Activated naive CD8-positive, alpha-beta T cell treated with anti-CD3 and anti-CD28 coated beads, Interleukin-2, amount 50 U/mL, for 16 hours (primary cell): ENCODE measurements at places on chromosomes 1 and 21.

DNA sequence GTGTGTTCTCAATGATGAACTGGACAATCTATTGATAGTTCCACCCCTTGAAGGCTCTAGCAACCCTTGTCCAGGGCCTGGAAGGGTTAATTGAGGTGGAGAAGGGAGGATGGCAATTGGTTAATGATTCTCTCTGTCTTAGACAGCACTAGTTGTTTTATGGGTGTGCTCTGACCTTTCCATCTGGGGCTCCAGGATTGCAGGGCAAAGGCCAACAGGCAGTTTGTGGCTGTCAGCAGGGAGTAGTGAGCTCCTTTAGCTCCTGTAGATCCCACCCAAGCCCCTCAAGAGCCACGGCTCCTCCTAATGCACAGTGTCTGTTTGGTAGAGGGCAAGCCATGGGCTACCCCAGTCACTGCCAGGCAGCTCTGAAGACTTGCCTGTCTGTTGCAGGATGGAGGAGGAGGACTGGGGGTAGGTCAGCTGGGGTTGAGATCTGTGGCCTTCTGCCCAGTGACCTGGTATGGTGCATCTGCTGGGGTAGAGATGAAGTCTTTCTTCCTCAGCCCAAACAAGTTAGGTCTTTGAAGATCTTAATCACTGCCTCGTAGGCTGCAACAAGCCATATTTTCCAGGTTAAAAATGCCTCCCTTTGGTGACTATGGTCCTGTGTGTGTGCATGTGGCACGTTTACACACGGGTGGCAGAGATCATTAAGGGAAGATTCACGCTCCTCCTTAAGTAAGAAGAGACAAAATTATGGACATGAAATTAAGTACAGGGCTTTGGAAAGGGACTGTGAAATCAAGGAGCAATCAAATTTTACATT lies 7.7 kb downstream of the MROH7 start:
- no peak for DNase-seq

DNA sequence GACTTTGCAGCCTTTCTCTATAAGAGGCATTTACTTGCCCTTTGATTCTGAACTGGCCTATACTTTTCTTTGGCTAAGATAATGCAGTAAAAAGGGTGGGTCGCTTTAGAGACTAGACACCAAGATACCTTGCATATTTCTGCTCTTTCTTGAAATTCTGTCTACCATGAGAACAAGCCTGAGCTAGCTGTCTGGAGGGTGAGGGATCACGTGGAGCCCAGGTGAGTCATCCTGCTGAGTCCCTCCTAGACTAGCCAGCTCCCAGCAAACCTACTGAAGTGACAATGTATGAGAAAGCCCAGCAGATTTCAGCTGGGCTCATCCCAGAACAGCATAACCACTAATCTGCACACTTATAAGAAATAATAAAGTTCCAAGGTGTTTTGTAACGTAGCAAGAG lies 408.0 kb upstream of the KAZN start:
- DNase-seq = no peak

DNA sequence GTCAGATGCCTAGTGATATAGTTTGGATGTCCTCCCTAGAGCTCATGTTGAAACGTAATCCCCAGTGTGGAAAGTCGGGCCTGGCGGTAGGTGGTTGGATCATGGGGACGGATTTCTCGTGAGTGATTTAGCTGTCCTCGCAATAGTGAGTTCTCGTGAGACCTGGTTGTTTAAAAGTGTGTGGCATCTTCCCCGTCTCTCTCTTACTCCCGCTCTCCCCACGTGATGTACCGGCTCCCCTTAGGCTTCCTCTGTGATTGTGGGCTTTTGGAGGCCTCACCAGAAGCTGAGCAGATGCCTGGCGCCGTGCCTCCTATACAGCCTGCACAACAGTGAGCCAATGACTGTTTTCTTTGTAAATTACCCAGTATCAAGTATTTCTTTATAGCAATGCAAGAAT lies 264.5 kb downstream of the TTLL7 start:
- DNase-seq = no peak

DNA sequence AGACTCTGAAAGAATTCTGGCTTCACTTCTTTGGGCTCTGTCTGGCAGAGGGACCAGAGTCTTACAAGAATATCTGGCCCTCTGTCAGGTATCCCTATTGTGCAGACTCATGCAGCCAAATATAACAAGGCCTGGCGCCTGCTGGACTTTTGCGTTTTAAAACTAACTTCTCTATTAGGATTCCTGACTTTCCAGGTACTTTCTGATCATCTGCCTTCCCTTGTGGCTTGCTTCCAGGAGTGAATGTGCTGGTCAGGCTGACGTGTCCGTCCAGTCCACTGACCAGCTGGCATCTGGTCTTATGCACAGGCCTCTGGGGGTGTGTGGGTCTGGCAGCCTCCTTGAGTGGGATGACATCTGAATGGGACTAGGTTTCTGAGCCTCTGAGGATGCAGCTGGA lies 8.6 kb upstream of the RAB29 start:
- DNase-seq = no peak

DNA sequence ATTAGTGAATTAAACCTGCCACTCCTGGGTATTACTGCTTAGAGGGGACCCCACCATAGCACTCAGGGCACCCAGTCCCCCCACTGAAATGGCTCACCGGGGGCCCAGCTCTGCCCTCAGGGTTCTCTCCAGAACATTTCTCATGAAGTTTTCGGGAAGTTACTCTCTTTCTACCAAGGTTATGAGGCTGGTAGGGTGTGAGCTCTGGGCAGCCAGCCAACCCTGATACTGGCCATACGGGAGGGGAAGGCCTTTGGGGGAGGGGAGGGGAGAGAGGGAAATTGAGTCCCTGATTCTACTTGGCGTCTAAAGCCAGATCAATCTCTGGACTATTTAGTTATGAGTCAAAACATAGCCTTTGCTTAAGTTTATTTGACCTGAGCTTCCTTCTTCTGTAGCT lies 12.9 kb upstream of the PDE9A start:
- no peak for DNase-seq

GRCh38 chr21:35316933-35317332 lies 267.8 kb upstream of the RUNX1 start:
- no peak for DNase-seq

DNA sequence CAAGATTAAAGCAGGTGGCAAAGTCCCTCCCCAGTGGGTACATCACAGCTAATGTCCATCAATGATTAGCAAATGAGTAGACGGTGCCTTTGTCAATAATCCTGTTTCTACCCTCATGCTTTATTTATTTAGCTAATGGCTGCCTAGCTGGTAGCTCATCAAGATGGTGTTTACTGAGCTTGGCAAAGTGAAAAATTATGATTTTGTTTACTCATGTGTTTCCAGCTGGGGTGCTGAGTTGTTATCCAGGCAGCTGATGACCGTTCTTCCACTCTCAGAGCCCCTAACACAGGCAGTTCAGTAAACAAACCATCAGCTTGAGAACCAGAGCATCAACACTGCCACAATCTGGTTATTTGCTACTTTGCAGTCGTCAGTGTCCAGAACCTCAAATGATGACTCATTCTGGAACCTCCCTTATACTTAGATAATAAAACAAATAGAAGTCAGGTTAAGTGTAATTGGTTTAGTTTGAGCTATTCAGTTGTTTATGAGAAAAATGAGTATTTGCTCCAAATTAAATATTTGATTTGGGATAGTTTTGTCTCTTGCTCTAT lies 163.9 kb downstream of the ST6GALNAC5 start:
- DNase-seq = no peak

- DNase-seq = no peak
These were observed 24.4 kb downstream of the TMCO4 start for GRCh38 chr1:19775317-19775716.

GRCh38 chr1:20194224-20194623 lies 7.9 kb upstream of the PLA2G2C start:
- no peak for DNase-seq

DNA sequence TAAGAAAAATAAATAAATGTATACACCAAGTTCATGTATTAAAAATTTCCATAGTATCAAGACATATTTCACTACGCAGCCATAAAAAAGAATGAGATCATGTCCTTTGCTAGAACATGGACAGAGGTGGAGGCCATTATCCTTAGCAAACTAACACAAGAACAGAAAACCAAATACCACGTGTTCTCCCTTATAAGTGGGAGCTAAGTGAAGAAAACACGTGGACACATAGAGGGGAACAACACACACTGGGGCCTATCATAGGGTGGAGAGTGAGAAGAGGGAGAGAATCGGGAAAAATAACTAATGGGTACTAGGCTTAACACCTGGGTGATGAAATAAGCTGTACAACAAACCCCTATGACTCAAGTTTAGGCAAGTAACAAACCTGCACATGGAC lies 552.4 kb upstream of the PBX1 start:
- DNase-seq = no peak
